ENCODE measurements at places on chromosomes 11 and 22.

- peak within 1 kb of the TSS; percentile 92 for H3K4me3 ChIP-seq
- H3K27ac ChIP-seq = peak within 1 kb of the TSS; percentile 95
- peaks cover 41% of the 10 kb centered on the region for H3K36me3 ChIP-seq
- DNase-seq = peak; percentile 99
These were observed at the start of the genes ARHGAP1 and ZNF408 for GRCh38 chr11:46700241-46701077. TSS of gene ARHGAP1 (minus strand) at chr11:46700619. CDS start at chr11:46696107, 4,512 bp downstream. TSS of gene ZNF408 (plus strand) at chr11:46701031. CDS start at chr11:46701048, 17 bp downstream.

DNA sequence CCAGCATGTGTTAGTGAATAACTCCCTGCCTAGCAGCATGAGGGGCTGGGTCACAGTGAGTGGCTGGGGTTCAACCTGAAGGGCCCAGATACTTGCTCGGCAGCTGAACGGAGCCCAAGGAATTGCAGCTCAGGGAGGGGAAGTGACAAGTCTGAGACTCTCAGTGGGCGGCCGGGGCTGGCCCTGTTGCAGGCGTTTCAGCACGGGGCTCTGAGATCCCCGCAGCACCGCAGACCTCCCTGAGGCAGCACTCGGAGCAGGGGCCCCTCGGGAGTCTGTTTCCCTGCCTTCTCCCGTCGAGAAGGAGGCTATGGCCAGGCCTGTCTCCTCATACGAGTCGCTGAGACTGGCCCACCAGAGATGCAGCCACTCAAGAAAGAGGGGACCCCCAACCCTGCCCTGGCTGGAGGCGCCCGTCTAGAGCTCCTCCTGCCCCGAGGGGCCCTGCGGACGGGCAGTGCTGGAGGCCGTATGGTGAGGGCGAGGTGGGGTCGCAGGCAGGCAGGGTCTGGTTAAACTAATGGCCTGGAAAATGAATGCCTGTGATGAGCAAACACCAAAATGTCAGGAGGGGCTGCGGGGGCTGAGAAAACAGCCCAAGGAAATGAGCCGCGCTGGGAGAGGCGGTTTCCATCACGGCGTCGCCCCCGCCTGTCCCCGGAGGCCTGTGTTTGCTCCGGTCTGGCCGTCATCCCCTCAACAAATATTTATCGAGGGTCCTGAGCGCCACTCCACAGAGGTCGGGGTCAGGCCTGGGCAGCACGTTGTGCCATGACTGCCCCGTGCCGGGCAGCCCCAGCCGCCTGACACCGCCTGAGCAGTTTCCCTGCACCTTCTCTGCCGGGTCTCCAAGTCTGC is 9.3 kb downstream of the TSSC4 start:
- no peak for DNase-seq
- no peak overlapping the region for H3K4me3 ChIP-seq
- no peak overlapping the region for H3K27ac ChIP-seq
- no peaks in the 10 kb centered on the region for H3K27me3 ChIP-seq
- no peaks in the 10 kb centered on the region for H3K36me3 ChIP-seq

DNA sequence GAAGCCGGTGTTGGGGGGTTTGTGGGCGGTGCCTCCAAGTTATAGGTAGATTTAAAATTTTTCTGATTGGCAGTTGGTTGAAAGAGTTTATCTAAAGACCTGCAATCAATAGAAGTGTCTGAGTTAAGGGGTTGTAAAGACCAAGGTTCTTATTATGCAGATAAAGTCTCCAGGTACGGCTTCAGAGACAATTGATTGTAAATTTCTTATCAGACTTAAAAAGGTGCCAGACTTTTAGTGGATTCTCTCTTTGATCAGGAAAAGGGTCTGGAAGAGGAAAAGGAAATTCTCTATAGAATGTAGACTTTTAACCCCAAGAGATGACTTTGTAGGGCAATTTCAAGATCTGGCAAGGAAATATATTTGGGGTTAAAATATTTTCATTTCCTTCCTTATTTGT is 25.2 kb downstream of the CLMP start:
- no peaks in the 10 kb centered on the region for H3K27me3 ChIP-seq
- DNase-seq = no peak
- H3K27ac ChIP-seq = no peak overlapping the region
- H3K36me3 ChIP-seq = no peaks in the 10 kb centered on the region
- H3K4me1 ChIP-seq = peaks cover 7% of the 10 kb centered on the region

- H3K4me1 ChIP-seq = peaks cover 17% of the 10 kb centered on the region
- no peaks in the 10 kb centered on the region for H3K27me3 ChIP-seq
- H3K4me3 ChIP-seq = no peak overlapping the region
- H3K27ac ChIP-seq = peak overlapping the region; percentile 1
These were observed 20.0 kb downstream of the MARK2 start for GRCh38 chr11:63858628-63859550.

GRCh38 chr11:124758355-124759265 is 3.5 kb downstream of the ESAM start:
- no peaks in the 10 kb centered on the region for H3K36me3 ChIP-seq
- no peak for DNase-seq
- peaks cover 11% of the 10 kb centered on the region for H3K4me1 ChIP-seq
